ENCODE measurements at places on chromosomes 4 and X.

DNA sequence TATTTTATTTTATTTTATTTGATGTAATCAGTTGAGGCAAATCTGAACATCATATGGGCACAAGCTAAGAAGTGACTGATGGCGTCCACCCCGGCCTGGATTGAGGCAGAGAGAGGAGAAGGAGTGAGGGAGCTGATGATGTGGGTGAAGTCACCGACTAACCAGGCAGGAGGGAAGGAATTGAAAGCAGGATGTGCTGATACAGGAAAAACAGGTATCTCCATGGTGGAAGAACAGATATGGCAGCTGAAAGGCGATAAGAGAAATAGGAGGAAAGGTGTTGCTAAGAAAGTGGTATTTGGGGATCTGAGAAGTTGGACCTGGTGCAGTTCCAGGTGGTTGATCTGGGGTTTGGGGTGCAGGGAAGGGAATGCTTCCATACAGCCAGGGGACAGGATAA is 37.6 kb upstream of the GYPB start:
- DNase-seq = no peak

- DNase-seq = no peak
Observed at GRCh38 chr4:181784881-181785280, 458.3 kb upstream of the TENM3 start.

- DNase-seq = no peak
Observed at GRCh38 chr4:25843340-25844097, 19.3 kb downstream of the SEL1L3 start.

DNA sequence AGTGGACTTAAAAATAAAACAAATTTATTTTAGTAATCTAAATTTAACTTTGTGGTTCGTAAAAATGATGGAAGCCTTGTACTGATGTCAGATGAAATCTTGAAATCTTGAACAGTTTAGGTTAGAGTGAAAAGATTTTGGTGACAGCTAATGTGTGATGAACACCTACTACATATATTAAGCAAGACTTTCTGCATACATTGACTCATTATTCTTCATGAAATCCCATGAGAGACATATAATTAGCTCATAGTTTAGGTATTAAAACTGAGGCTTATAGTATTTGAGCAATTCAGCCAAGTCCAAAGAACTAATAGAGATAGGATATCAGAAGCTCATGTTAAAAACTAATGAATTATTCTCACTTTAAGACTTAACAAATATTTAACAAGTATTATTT is 66.9 kb upstream of the PCDH7 start:
- no peak for DNase-seq

DNA sequence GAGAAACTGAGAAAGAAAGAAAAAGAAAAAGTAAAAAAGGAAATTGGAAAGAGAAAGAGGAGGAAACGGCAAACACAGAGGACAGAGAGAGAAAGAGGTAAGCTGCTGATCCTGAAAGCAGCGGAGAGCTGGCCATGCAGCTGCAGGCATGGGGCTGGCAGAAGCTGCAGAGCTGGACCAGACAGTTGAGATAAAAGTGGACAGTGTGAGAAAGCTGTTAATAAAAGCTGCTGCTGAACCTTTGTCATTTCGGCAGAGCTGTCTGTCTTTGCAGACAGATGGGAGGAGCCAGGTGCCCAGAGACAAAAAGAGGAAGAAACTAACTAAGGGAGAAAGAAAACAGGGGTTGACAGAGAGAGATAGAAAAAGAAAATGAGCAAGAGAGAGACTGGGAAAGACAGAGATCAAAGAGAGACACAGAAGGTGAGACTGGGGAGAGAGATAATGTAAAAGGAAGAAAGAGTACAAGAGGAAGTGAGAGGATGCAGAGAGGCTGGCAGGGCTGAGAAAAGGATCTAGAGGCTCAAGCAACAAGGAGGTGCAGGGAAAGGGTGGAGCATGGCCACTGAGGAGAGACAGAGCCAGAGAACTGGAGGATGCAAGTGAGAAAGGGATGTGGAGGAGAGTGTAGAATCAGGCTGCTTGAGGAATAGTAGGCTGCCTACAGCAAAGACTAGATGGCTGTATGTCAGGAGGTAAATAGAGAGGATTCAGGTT is 376.8 kb upstream of the FGF16 start:
- no peak for DNase-seq

DNA sequence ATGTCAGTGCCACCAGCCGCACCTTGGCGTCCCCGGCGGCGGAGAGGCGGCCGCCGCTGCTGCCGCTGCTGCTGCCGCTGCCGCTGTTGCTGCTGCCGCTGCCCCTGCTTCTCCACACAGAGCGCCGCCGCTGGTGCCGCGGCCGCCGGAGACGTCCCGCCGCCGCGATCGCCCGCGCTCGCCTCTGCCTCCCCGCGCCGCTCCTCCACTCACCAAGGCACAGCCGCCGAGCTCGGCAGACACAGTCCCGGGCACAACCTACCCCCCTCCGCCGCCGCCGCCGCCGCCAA is at the start of gene PPP3CA:
Gene PPP3CA (minus strand): TSS at position 260 of the 290 bp plus-strand sequence.
- DNase-seq = no peak

DNA sequence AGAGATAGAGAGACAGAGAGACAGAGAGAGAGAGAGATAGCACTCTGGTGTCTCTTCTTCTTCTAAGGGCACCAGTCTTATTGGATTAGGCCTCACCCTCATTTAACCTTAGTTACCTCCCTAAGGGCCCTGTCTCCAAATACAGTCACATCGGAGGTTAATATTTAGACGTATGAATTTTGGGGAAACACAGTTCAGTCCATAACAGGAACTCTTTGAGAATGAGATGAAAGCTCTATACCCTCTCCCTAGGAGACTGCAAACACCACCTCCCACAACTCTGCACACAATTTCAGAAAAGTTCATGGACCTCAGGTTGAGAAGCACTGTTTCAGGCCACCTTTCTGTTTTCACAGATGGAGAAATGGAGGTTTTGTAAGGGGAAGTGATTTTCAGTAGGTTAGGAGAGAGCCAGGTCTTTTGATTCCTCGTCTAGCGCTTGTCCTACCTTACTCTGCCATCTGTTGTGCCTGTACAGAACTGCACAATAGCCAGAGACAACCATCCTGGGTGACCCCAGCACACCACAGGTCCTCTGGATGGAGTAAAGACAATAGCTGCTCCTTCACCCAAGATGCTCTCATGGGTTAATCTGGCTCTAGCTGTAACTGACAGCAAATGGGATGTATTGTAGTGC is 16.9 kb upstream of the LOC101059915 start:
- DNase-seq = no peak

- DNase-seq = no peak
Observed at GRCh38 chr4:145870155-145871020, 68.2 kb downstream of the ZNF827 start.
